ENCODE measurements at places on chromosomes 3 and 15. TPM values are rescaled to one million over a fixed set of nuclear protein-coding genes. Genes with fewer than 3 reads are reported as not detected.

The SAXO2 gene
- 12.1 TPM for total RNA-seq

The PPP1R14D gene
- total RNA-seq = not detected

The PLSCR4 gene
- 46.9 TPM for total RNA-seq

The POC1A gene
- 3.1 TPM for total RNA-seq

The TWF2 gene
- 25.1 TPM for total RNA-seq

The SCAP gene
- 77.0 TPM for total RNA-seq

The ISLR gene
- 61.2 TPM for total RNA-seq

The IL20RB gene
- total RNA-seq = 0.38 TPM

The HTR3C gene
- total RNA-seq = not detected

The TKT gene
- 128 TPM for total RNA-seq

The AKAP13 gene
- total RNA-seq = 164 TPM

The WHAMM gene
- 7.2 TPM for total RNA-seq

The CPN2 gene
- total RNA-seq = not detected

The SAMMSON gene
- 1.2 TPM for total RNA-seq

The MCTP2 gene
- total RNA-seq = 8.6 TPM

The TUBGCP4 gene
- 36.7 TPM for total RNA-seq

The VGLL3 gene
- total RNA-seq = 20.8 TPM

The TEX55 gene
- not detected for total RNA-seq

The CD96 gene
- total RNA-seq = 1.3 TPM

The ALDH1L1 gene
- total RNA-seq = 2.5 TPM

The RETNLB gene
- total RNA-seq = not detected

The HDGFL3 gene
- total RNA-seq = 107 TPM

The ITIH1 gene
- not detected for total RNA-seq

The P2RY14 gene
- total RNA-seq = 4.9 TPM

The LYZL4 gene
- total RNA-seq = not detected

The CILP gene
- total RNA-seq = 9.2 TPM

The TNIK gene
- total RNA-seq = 42.9 TPM

The LNP1 gene
- total RNA-seq = 13.2 TPM

The SUCLG2 gene
- 33.3 TPM for total RNA-seq

The ZCWPW2 gene
- total RNA-seq = 2.6 TPM

The IMPG2 gene
- total RNA-seq = 221 TPM

The CDCP1 gene
- 2.2 TPM for total RNA-seq

The RARB gene
- 86.3 TPM for total RNA-seq

The ISL2 gene
- 9.6 TPM for total RNA-seq

The PSMD6 gene
- total RNA-seq = 75.5 TPM

The RPS27L gene
- total RNA-seq = 40.7 TPM

The NOX5 gene
- total RNA-seq = 0.55 TPM

The STRA6 gene
- 17.3 TPM for total RNA-seq

The WDR49 gene
- total RNA-seq = 1.1 TPM

The LRRC31 gene
- total RNA-seq = not detected

Data from camera-type eye (tissue), 1 donor.